Transverse colon (tissue), 4 donors: ENCODE measurements at places on chromosomes 1 and 21. TPM values are rescaled to one million over a fixed set of nuclear protein-coding genes. Genes with fewer than 3 reads are reported as not detected.

DEPDC1 gene
- total RNA-seq = 2.8 TPM

MNDA gene
- total RNA-seq = not detected

NUP133 gene
- 28.9 TPM for total RNA-seq

AGT gene
- 1.1 TPM for total RNA-seq

KRTAP27-1 gene
- total RNA-seq = not detected

DNA sequence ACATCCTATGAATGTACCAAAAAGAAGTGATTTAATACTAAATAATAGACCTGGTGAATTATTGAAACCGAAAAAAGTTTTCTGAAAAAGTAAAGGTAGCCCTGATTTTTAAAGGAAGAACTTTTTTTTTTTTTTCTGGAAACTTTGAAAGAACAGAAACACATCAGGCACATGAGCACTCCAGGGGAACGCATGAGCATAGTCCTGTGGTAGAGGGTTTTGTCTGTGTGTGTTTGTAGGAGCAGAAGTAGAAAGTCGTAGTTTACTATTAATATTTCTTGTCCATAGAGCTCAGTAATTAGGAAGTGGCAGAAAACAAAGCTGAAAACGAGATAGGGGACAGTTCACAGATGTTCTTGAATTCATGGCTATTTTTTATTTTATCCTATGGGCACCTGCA is 1175.9 kb upstream of the B3GALT2 start:
- no peaks in the 10 kb centered on the region for H3K4me1 ChIP-seq
- H3K4me3 ChIP-seq = no peak overlapping the region
- H3K27ac ChIP-seq = no peak overlapping the region

- DNase-seq = no peak
- H3K27ac ChIP-seq = no peak overlapping the region
- H3K36me3 ChIP-seq = no peaks in the 10 kb centered on the region
- no peak overlapping the region for H3K4me3 ChIP-seq
- no peaks in the 10 kb centered on the region for H3K27me3 ChIP-seq
Observed at GRCh38 chr1:186577216-186577615, 103.0 kb downstream of the PTGS2 start.

DNA sequence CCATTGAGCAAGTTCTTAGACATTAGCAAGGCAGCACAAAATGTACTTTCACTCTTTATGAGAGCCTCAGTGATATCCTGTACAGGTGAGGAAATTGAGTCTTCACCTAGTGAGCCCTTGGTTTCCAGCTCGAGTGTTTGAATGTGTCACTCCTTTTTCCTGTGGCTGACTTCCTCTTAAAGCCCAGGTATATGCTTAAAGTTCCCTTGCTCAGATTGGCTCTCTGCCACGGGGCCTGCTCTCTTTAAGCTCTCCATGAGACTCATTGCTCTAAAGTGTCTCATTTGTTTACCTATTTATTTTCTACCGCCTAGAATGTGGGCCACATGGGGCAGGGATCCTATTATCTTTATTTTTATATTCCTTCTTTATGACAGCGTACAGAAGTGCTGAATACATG is 324.9 kb downstream of the SIPA1L2 start:
- no peak overlapping the region for H3K4me3 ChIP-seq
- no peak overlapping the region for H3K27ac ChIP-seq
- peaks cover 3% of the 10 kb centered on the region for H3K4me1 ChIP-seq
- no peaks in the 10 kb centered on the region for H3K27me3 ChIP-seq
